ENCODE measurements at places on chromosomes 13 and 19. TPM values are rescaled to one million over a fixed set of nuclear protein-coding genes. Genes with fewer than 3 reads are reported as not detected.

DNA sequence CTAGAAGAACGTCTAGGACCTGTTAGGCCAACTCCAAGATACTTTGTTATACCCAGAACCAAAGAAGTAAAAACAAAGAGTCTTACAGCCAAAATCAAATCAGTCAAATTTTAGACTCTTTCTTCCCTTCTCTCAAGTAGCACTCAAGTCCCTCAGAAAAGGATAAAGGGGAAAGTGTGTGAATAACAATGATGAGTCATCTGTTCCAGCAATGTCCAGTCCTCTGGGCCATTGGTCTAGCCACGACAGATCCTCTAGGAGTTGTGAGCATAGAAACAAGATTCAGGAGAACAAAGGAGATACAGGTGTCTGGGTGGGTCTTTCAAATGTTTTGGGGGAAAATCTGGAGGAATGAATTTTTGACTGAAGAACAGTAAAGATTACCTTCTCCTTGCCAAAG, 36.3 kb downstream of the STOML3 start:
- DNase-seq = no peak

GRCh38 chr13:69769608-69770007, 338.0 kb upstream of the ATXN8OS start:
- no peak for DNase-seq

GRCh38 chr13:98688373-98688772, 64.1 kb downstream of the SLC15A1 start:
- no peak for DNase-seq

- DNase-seq = no peak
Observed at GRCh38 chr13:36046672-36047071, 84.5 kb downstream of the DCLK1 start.

- DNase-seq = peak; percentile 77
Observed at GRCh38 chr13:32850316-32851052, 165.7 kb upstream of the KL start.

DNA sequence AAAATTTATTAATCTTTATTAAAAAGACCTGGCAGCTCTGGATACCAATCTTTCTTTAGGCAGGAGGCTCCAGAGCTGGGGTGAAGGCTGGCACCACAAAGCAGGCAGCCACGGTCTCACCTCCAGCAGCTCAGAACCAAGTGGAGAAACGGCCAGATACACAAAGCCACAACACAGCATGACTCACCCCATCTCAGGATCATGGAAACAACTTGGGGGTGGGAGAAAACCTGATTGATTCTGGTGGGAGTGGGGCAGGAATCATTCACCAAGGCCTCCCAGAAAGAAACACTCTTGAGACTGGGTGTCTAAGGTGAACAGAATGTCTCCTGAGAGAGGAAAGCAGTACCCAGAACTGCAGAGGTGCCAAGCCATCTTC, 64.2 kb downstream of the CRYL1 start:
- peak; percentile 80 for DNase-seq

DNA sequence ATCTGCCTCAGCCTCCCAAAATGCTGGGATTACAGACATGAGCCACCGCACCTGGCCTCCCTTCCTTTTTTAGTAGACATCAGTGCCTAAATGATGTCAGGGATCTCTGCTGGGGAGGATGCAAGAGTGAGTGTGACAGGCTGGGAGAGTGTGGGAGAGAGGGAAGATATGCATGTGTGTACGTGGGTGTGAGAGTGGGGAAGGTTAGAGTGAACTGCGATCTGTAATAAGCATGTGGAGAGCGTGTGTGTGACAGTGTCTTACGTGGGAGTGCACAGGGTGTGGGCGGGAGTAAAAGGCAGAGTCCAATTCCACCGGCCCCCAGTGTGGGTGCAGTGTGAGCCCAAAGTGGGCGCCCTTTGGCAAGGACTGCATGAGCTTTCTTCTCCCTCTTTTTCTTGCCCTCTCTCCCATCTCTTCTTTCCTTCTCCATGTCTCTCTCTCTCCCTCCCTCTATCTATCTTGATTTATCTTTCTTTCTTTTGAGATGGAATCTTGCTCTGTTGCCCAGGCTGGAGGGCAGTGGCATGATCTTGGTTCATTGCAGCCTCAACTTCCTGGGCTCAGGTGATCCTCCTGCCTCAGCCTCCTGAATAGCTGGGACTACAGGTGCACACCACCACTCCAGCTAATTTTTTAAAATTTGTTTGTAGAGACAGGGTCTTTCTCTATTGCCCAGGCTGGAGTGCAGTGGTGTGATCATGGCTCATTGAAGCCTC, 893 bp upstream of the NPHS1 start:
- DNase-seq = no peak

PRSS57 gene
- not detected for total RNA-seq
